Hematopoietic multipotent progenitor cell treated with erythropoietin and hydrocortisone succinate and interleukin-3 and kit ligand, for 6 days (in vitro differentiated cells): ENCODE measurements at places on chromosomes 6 and 20.
A peak's percentile ranks its signal among the peaks of the same experiment; 100 is the strongest.

DNA sequence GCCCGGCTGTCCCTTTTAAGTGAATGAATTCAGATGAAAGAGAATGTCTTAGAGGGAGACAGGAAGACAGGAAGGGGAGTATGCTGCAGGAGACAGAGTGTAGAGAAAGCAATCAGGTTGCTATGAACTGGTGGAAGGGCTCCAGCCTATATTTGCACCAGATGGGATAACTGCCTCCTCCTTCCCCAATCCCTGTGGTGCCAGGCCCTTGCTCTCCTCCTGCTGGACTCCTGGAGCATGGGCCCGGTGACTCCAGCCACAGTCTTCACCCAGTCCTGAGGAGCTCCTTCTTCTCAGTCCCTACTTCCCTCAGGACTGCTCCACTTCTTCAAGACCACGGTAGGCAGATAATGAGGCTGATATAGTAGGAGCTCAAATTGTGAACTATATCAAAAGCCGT, 91.8 kb downstream of the TMEM200A start:
- no peak for DNase-seq

DNA sequence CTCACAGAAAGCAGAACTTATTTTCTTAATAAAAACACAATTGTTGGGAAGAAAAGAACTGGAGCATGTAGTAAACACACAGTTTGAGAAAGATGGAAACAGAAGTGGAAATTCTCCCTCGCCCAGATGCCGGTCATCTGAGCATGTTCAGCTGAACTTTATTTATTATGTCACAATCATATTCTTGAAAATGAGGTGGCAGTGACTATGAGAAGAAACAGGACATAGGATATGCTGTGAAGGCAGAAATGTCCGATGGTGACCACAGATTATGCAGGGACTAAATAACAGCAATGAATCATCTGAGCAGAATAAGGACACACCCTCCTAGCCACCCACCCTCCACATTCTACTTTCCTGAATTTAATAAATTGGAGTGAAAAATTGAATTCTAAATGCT, 425.3 kb upstream of the NOX3 start:
- DNase-seq, result peak; percentile 45

DNA sequence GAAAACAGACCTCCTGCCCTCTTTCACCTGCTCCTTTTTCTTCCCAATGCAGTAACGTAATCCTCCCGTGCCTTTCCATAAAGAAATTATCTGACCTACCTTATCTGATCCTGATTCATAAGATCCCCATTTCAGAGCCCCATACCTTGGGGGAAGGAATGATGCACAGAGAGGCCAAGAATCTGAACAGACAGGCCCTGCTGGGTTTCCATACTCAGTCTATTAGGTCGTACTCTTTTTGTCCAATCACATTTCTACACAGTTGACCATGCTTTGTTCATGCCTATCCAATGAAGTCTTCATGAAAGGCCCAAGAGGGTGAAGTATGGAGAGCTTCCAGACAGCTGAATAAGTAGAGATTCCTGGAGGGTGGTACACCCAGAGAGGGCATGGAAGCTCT, 25.3 kb downstream of the SRPK1 start:
- no peak for DNase-seq

DNA sequence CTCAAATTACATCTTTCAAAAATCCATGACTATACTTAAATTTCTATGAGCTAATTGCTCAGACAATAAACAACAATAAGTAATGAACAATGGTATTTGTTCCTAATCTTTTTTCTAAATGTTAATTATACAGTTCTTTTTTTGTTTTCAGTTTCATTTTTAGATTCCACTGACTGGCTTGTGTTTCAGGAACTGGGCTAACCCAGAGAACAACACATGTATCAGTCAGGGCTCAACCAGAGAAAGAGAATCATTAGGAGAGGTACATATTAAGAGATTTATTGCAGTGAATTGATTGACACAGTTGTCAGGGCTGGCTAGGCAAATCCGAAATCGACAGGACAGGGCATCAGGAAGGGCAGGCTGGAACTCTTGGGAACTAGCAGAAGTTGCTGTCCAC, 182.8 kb downstream of the GRM1 start:
- no peak for DNase-seq

GRCh38 chr6:98974309-98974708, 26.6 kb upstream of the FBXL4 start:
- no peak for DNase-seq

- no peak for DNase-seq
These were observed 13.5 kb upstream of the MOXD1 start for GRCh38 chr6:132414761-132415160.

DNA sequence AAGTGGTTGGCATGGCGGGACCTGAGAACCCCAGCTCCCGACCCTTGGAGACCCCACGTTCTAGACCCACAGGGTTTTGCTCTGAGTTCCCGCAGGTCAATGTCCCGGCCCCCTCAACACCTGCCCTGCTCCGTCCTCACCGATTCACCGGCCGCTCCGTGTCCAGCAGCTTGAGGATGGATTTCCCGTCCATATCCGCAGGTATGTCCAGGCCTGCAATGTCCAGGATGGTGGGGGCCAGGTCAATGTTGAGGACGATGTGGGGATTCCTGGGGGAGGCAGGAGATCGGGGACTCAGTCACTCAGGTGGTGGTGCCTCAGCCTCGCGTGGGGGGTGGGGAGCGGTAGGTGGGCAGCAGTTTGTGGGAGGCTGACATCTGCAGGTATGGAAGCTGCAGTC, 106.7 kb downstream of the SULF2 start:
- no peak for DNase-seq
